ENCODE measurements at places on chromosomes 13 and 19.
A peak's percentile ranks its signal among the peaks of the same experiment; 100 is the strongest.

DNA sequence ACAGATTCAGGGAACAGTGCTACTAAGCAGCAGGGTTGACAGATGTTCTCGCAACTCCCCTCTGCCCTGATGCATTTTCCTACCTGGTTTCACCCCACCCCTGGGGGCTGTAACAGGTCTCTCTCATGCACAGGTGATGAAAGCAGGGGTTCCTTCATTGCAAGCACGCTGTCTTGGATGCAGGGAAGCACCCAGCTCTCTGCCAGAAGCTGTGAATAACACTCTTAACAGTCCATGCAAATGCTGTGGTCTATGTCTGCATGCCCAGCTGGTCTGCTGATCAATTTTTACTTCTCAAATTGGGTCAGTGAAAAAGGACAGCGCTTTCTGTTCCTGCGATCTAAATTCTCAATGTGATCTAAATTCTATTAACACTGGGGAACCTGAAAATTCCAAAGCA lies 246.3 kb upstream of the TSHZ3 start:
- no peak for DNase-seq

DNA sequence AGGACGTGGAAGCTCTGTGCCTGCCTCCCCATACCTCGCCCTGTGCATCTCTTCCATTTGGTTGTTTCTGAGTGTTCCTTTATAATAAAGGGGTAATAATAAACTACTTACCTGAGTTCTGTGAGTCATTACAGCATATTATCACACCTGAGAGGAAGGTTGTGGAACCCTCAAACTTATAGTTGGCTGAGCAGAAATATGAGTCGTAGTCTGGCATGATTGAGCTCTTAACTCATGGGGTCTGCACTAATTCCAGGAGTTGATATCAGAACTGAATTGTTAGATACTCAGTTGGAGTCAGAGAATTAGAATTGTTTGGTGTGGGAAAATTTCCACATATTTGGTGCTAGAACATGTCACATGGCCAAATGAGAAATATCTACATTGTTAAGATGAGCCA lies 52.4 kb upstream of the HTR2A start:
- DNase-seq = no peak

DNA sequence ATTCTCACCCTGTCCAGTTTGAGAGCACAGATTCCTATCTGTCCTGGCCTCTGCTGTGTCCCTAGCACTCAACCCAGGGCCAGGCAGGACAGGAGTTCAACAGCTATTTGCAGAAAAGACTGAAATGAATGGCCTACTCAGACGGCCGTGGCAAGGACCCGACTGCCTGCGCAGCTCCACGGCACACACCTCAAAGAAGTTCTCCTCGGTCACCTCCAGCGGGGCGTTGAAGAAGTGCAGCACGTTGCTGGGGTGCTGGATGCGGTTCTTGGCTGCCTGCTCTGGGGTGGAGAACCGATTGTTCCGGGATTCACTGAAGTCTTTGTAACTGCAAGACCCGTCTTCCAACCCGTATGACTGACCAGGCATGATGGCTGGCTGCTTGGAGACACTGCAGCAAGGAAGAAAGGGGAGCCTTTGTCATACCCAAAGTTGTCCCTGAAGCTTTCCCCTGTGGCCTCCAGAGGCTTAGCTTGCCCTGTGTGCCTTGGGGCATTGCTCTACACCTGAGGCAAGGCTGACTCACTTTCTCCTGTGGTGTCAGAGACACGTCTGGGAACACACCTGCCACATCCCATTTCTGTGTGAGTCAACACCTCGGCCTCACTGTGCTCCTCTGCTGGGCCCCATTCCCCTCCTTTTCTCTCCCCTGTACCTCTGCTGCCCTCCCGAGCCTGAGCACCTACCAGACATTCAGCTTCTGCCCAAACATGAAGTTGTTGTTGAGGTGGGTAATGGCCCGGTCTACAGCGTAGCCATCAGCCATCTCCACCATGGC lies 6.8 kb upstream of the ECH1 start:
- DNase-seq = peak; percentile 53

DNA sequence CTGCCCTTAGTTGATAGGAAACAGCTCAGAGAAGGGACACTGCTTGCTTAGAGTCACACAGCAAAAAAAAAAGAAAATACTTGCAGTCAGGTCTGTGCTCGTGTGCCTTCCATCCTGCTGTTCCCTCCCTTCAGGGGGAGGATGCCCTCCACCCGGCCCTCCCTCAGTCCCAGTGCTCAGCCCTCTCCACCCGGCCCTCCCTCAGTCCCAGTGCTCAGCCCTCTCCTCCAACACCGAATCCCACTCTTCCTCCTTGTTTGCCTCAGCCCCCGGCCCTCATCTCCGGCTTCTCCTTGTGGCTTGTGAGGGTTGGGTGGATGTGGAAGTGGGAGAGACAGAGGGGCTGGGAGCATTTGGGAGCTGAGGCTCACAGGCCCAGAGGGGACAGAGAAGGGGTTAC lies 5.8 kb downstream of the TFPT start:
- DNase-seq = no peak

- DNase-seq = no peak
Measured at GRCh38 chr19:6249296-6249695, 30.5 kb downstream of the MLLT1 start.

DNA sequence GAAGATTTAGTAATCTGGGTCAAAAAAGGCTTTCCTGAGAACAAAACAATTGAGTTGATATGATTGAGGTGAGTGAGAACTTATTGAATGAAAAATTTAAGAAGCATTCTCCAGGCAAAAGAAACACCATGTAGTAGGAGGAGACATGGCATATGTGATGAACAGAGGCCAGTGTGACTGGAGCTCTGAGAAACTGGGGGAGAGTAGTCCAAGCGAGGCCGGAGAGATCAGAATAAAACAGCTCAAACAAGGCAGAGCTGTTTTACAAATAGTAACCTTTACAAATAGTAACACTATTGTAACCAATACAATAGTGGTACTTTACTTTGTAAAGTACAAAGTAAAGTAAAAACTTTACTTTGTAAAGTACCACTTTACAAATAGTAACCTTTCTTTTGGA lies 1159.1 kb downstream of the PCDH9 start:
- DNase-seq = no peak

DNA sequence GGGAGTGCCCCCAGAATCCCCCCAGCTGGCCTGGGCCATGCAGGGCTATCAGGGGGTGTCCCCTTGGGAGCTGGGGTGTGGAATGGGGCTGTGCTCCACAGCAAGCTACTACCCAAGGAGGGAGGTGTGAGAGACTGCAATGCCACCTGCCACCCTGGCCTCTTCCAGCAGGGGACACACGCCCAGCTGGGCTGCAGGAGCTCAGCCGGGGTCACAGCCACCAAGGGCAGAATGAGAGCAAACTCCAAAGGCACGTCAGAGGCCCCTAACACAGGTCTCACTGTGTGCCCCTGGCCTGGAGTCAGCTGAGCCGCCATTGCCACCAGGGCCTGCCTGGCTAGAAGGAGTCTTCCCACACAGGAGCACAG lies 55.5 kb downstream of the MLLT1 start:
- DNase-seq = no peak

DNA sequence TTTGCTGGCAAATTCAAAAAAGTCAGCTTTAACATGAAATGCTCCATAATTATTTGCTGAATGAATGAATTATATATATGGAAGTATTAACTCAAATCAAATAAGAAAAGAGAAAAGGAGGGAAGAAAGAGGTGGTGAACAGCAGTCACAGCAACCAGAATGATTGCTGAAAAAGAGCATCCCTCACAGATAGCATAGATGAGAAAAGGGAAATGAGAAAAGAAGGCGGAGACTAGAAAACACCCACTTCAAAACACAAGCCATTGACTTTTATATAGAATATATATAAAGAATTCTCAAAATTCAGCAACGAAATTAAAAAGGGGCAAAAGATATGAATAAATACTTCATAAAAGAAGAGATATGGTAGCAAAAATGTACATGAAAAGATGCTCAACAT lies 75.2 kb downstream of the CAB39L start:
- DNase-seq = no peak

- DNase-seq = no peak
Measured at GRCh38 chr13:27599096-27599495, 21.2 kb downstream of the LNX2 start.

GRCh38 chr13:22227895-22228294 lies 557.0 kb downstream of the FGF9 start:
- no peak for DNase-seq

DNA sequence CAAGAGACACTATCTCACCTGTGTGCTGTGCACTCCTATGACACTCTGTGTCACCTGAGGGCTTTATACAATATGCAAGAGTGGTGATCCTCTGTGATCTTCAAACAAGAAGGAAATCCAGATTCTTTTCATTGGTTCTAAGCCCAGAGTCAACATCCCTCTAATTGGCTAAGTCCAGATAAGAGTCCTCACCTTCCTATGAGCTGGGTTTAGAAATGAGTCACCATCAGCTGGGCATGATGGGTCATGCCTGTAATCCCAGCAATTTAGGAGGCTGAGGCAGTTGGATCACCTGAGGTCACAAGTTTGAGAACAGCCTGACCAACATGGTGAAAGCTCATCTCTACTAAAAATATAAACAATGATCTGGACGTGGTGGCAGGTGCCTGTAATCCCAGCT lies 144.4 kb downstream of the ZNF675 start:
- no peak for DNase-seq

GRCh38 chr13:30354493-30355383 lies 47.4 kb upstream of the KATNAL1 start:
- DNase-seq = no peak

DNA sequence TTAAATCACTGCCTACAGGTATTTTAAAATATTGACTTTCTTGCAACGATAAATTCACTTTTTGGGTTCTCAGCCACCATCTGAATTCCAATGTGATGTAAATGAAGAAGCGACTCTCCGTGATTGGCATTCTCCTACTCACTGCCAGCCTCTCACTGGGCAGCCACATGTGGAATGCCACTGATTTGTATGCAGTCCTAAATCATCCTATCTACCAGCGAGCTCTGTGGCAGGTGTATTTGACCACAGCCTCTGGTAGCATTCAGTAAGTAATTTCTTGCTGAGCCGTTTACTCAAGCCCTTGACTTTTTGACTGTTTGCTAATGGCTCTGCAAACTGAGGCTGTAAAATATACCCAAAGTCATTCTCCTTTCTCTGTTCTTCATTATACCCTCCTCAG lies 559.0 kb upstream of the SLC10A2 start:
- no peak for DNase-seq

GRCh38 chr13:80224468-80224867 lies 116.5 kb downstream of the SPRY2 start:
- no peak for DNase-seq

DNA sequence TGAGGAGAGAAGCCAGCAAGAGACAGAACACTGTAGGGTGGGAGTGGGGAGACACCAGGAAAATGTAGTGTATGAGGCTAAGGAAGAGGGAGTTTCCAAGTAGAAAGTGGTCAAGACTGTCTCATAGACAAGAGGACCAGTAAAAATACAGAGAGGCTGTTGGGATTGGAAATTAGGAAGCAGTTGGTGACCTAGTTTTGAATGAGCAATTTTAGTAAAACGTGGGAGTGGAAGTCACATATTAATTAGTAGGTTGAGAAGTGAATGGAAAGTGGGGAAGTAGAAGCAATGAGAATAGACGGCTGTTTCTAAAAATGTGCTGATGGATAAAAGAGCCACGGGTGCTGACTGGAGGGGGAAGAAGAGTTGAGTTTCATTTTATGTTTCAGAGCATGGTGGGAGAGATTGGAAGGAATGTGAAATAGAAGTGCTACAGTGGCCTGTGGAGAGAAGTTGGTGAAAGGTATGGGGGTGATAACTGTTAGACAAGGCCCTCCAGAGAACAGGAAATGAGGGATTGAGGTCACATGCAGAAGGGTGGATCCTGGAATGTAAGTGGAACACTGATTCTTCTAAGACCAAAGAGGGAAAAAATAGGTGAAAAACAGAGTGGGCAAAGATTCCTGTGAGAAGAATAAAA lies 247.3 kb downstream of the MTUS2 start:
- DNase-seq = no peak
